ENCODE measurements at places on chromosomes 13 and 19. TPM values are rescaled to one million over a fixed set of nuclear protein-coding genes. Genes with fewer than 3 reads are reported as not detected.

- no peak overlapping the region for H3K4me3 ChIP-seq
- H3K4me1 ChIP-seq = peaks cover 8% of the 10 kb centered on the region
- no peak overlapping the region for H3K27ac ChIP-seq
- H3K36me3 ChIP-seq = peaks cover 15% of the 10 kb centered on the region
- DNase-seq = no peak
- H3K27me3 ChIP-seq = no peaks in the 10 kb centered on the region
These were observed 5.4 kb downstream of the MPV17L2 start for GRCh38 chr19:18198374-18198773.

GRCh38 chr13:91369441-91369831, 21.9 kb downstream of the MIR17HG start:
- H3K4me3 ChIP-seq = no peak overlapping the region
- no peak for DNase-seq
- H3K36me3 ChIP-seq = no peaks in the 10 kb centered on the region
- no peak overlapping the region for H3K27ac ChIP-seq
- H3K27me3 ChIP-seq = no peaks in the 10 kb centered on the region
- H3K4me1 ChIP-seq = no peaks in the 10 kb centered on the region

Gene GFY
- not detected for total RNA-seq

Gene ZNF431
- total RNA-seq = 6.3 TPM

Gene STARD13
- 11.3 TPM for total RNA-seq
